Pulmonary artery endothelial cell (primary cell): ENCODE measurements at places on chromosomes 3 and 15.

DNA sequence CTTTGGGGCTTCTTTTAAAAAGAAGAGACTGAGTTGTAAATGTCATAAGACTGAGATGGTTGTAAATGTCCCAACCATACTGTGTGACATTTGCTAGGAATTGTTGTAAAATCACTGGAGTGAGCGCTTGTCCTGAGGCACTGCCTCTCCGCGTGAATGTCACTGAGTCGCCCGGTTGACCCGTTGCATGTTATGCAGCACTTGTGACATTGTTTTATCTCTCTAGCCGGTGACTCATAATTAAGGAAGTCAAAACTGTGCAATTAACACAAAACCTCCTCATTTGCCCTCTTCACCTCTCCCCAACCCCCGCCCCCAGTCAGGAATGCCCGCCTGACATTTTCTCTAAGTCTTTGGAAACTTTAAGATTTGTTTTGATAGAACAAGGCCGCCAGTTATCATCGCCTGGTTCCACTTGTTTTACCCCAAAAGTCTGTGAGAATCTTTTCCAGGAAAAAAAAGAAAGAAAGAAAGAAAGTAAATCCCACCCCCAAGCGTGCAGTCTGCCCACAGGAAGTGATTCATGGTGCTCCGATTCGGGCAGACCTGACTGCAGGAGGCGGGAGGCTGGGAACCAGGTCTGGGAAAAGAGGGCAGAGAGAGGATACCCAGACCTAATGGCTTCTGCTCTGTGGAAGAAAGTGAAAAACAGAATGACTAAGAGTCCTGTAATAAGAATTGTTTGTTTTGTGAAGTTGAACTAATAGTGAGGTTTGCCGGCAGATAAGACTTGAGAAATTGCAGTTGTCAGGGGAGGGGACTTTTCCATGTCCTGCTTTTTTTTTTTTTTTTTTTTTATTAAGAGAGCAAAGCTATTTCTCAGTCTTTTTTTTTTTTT is 84.8 kb downstream of the SMAD3 start:
- peak; percentile 97 for DNase-seq

DNA sequence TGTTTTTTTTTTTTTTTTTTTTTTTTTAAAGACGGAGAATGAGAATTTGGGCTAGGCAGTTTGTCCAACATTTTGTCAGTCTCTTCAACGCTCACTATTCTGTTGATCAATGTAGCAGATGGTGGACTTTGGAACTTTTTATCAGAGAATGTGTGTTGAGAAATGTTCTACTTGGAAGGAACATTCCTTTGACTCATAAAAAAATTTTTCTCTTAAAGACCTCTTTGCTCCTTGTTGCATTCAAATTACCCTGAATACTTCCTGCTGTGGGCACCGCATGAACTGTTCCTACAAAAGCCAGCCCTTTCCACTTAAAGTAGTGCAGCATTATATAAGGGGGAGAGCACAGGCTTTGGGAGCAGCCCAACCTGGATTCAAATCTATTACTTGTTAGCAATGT is 182.9 kb downstream of the AKAP13 start:
- DNase-seq: no peak

DNA sequence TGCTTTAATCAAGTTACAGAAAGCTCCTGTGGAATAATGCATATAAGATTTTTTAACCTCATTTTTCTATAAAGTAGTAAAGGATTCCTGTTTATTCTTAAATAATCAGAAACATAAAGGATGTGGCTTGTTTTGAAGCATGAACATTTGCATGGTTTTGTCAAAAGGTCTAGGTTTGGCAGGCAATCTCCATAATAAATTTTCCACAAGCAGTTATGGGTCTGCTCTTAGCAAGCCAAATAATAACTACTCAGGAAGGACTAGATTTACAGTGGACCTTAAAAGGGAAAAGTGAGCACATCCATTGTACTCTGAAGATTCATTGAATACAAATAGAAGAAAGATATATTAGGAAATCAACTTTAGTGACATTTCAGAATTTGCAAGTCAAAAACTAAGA is 407.3 kb upstream of the CBLB start:
- no peak for DNase-seq

- no peak for DNase-seq
These were observed 10.2 kb downstream of the GAP43 start for GRCh38 chr3:115633467-115633866.

GRCh38 chr3:46356276-46356675 is 2.4 kb downstream of the CCR2 start:
- no peak for DNase-seq

DNA sequence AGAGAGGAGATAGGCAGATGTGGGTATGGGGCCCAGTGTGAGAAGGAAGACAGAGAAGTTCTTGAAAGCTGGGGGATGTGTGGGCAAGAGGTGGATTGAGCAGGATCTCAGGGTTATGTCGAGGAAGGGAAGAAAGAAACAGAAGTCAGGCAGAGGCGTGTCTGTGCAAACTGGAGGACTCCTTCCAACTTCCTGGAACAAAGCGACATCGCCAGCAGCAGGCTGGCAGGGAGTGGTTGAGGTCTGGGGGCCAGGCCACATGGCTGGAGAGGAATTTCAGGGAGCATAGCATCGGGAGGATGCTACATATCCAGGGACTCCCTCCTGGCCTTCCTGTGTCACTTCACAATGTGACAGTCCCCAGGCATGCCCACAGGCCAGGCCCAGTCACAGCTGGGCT is 42.9 kb upstream of the MYZAP start:
- DNase-seq: no peak

GRCh38 chr3:81485444-81485865 is 276.0 kb downstream of the GBE1 start:
- peak; percentile 68 for DNase-seq

GRCh38 chr3:46857485-46858341 is 5.5 kb downstream of the MYL3 start:
- DNase-seq: no peak
